SW480 (cell line): ENCODE measurements at places on chromosomes 1 and 21.

GRCh38 chr1:121522061-121522759 lies 337.4 kb downstream of the SRGAP2C start:
- DNase-seq, result no peak

DNA sequence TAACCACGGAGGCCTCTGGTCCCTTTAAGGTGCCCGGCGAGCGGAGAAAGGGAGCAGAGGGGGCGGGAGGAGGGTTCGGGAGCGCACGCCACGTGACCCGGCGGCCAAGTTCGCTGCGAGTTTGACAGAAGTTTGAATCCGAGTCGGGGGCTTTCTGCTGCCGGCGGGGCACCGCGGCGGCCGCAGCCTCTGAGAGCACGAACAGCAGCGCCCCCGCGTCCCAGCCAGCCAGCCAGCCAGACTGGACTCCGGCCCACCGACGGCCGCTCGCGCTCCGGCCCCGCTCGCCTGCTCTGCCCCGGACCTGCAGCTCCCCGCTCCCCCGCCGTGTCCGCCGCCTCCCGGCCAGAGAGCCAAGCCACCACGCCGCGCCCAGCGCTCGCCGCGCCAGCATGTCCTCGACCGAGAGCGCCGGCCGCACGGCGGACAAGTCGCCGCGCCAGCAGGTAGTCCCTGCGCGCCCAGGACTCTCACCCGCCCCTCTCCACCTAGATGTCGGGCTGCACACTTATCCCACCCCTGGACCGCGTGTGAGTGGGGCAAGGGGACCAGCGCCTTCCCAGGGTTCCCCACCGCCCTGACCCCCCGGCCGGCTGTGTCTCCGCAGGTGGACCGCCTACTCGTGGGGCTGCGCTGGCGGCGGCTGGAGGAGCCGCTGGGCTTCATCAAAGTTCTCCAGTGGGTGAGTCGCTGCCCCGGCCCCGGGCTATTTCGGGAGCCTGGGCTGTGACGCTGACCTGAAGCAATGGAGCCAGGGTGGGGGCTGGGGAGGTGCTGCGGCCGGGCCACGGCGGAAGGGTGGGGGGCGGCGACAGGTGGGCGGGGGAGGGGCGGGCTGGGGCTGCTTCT lies at the start of gene SYPL2:
Gene SYPL2 (plus strand): TSS at position 95 of the 849 bp plus-strand sequence. CDS start 298 bp downstream, at position 393.
- DNase-seq, result peak; percentile 18

DNA sequence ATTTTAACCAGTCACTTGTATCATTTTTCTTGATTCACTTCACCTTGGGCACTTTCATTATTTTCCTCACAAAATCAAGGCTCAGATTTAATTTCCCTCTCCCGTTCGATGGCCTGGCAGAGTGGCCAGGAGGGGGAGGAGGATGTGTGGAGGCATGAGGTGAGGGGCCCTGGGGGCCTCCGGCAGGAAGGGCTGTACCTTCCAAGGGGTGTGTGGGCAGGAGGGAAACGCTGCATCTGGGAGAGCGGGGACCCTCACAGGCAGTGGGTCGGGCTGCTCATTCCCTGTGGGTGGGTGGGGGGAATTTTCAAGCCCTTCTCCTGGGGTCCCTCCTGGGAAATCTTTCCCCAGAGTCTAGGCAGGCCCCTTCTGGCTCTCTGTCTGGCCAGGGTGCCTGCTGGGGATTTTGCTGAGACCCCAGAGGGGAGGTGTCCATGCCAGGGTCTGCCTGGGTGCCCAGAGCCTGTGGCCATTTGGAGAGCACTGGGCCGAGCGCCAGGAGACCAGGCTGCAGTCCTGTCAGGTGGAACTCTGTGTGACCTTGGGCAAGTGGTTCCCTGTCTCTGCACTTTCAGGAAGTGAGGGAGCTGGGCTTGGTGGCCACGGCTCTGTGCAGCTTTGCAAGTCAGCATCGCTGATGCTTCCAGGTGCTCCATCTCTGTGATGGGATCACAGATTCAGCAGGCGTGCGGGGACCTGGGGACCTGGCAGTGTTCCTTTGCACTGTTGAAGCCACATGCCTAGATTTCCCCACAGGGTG lies 81.9 kb upstream of the C1orf174 start:
- no peak for DNase-seq

GRCh38 chr1:200733907-200734306 lies 4.8 kb upstream of the CAMSAP2 start:
- DNase-seq, result no peak

- DNase-seq, result no peak
These were observed 1.3 kb upstream of the OLIG2 start for GRCh38 chr21:33024201-33025103.

GRCh38 chr21:35988416-35989137 lies 71.7 kb downstream of the SETD4 start:
- DNase-seq, result no peak

GRCh38 chr1:71561206-71561605 lies 480.4 kb upstream of the ZRANB2 start:
- DNase-seq, result no peak

GRCh38 chr1:85289207-85289847 lies 12.9 kb upstream of the BCL10 start:
- DNase-seq, result peak; percentile 53

GRCh38 chr21:29371464-29371863 lies 72.7 kb downstream of the BACH1 start:
- DNase-seq, result no peak

DNA sequence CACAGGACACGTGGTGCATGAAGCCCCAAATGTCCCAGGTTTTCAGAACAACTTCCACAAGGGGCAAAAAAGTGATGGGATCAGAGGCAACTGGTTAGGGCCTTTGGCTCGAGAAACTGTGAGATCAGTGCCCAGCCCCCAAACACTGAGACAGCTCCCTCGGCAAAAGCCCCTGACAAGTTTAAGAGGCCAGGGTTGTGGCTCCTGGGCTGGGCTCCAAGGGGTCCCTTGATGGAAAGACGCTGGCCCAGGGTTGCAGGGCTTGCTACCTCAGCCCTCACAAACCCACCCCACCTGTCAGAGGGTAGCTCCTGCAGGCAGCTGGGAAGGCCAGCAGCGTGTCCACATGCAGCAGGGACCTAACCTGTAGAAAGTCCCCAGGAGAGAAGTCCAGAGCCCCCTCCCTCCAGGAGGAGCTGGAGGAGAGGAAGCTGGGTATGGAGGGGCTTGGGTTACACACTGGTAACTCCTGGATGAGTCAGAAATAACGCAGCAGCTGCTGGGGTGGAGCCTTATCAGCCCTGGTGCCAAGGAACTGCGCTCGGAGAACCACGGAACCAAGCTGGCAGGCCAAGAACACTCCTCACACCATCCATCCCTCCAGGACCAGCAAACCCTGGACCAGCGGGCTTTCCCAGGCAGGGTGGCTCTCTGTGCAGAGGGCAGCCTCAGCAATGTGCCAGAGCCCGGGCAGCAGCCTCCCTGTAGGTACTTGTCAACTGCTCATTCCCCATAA lies 37.5 kb downstream of the CTNNBIP1 start:
- DNase-seq, result no peak

DNA sequence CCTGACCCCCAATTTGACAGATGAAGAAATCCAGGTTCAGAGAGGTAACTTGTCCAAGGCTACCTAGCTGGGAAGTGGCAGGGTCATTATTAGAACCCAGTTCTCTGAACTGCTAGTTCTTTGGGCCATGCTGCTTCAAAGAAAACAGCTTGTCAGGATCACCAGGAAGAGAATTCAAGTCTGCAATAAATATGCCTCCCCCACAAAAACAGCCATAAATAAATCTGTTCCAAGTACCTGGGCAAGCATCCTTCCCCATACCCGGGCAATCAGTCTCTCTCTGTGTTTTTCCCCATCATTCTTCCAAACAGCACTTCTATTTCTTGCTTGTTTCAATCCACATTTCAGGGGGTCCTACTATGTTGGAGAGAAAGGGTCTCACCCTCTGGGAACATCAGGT lies 34.1 kb downstream of the SLC9A1 start:
- no peak for DNase-seq

GRCh38 chr21:40143822-40144525 lies 276.7 kb downstream of the PCP4 start:
- DNase-seq, result peak; percentile 47

GRCh38 chr1:216498277-216498676 lies 75.0 kb upstream of the USH2A start:
- no peak for DNase-seq

GRCh38 chr1:27111626-27112573 lies 43.0 kb downstream of the SLC9A1 start:
- peak; percentile 91 for DNase-seq

- no peak for DNase-seq
These were observed 165.1 kb downstream of the SLC45A1 start for GRCh38 chr1:8482979-8483381.

DNA sequence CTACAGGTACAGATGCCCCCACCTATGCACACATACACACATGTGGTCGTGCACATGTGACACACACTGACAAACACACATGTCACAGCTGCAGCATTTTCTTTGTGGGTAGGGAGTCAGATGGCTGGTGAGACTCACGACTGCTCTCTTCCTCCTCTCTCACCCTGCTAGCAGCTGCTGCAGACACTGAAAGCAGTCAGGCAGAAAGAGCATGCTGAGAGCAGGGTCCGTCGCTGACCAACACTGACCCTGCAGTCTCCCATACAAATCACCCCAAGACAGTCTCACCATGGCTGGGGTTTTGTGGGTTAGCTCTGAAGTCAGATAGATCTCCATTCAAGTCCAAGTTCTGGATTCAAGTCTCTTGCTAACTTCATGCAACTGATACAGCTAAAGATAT lies 188.3 kb downstream of the ASTN1 start:
- no peak for DNase-seq

DNA sequence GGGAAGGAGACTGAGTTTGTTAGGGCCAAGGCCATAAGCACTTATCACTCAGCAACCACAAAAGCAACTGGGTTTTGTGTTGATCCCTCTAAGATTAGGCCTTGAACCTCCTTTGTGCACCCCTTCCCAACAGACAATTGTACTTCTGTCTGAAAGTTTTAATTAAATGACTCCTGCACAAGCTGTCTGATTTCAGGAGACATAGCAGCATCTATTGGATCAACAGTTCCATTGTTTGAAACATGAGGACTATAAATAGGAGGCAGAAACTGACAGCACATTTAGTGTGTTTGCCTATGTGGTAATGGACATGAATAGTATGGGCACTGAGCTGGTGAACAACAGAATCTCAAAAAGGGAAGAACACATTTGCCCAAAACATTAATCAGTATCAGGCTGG lies 167.3 kb upstream of the KCNJ6 start:
- no peak for DNase-seq

DNA sequence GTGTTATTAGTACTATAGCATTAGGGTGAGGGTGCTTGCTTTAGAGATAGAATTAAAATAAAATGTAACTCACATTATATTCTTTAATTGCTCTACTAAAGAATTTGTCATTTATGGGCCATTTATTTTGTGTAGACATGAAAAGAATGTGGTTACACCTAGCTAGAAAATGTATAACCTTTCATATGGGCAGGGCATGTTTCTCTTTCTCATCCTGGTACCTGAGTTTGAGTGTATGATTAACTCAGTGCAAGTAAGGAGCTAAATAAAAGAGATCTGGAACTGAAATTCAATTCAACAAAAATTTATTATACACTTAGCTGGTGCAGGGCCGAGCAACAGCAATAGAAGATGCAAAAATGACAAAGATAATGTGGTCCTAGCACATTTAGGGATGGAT lies 47.4 kb downstream of the MAP3K7CL start:
- DNase-seq, result peak; percentile 36

GRCh38 chr1:9062846-9063245 lies 6.6 kb downstream of the SLC2A5 start:
- DNase-seq, result no peak

DNA sequence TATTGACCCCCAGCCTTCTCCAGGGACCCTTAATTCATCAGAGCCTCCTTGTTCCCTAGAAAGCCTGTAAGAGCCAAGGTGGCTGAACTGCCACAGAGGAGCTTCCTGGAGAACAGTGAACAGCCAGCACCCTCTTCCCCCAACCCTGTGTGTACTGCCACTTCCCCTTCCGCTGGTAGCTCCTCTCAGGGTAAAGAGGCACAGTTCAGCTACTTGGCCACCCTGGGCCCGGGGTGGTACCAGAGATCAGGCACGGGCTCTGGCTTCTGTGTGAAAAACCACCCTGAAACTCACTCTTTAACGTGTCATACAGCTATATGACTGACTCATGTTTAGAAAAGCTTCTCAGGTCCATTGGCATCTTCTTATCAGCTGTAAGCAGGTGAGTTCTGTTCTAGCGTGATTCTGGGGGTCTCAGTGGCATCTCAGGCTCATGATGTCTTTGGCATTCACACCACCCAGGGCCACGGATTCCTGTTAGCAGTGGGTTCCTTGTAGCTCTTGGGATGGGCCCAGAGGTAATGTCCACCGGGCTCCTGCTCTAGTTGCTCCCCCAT lies 22.4 kb downstream of the ARMH1 start:
- no peak for DNase-seq

DNA sequence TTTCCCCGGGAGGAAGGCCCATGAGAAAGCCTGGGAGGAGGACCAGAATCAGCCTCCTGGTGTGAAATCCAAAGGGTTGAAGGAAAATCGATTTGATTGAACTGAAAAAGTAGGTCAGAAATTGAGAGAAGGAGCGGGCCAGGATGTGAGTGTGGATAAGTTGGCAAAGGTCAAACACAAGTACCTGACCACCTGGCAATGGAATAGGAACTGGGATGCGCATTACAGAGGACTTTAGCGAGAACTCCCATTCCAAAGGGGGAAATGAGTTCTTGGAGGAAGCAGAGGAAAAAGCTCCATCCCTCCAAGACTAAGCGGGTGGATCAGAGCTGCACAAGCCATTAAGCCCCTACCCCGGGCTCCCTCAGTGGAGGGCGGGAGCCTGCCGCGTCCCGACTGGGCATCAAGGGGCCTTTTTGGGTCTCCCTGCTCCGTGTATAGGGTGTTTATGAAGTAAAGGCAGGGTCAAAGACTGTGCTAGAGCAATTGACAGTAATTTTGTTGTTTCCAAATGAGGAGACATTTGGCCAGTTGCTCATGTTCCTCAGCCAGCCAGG lies 56.4 kb downstream of the TGFB2 start:
- no peak for DNase-seq

DNA sequence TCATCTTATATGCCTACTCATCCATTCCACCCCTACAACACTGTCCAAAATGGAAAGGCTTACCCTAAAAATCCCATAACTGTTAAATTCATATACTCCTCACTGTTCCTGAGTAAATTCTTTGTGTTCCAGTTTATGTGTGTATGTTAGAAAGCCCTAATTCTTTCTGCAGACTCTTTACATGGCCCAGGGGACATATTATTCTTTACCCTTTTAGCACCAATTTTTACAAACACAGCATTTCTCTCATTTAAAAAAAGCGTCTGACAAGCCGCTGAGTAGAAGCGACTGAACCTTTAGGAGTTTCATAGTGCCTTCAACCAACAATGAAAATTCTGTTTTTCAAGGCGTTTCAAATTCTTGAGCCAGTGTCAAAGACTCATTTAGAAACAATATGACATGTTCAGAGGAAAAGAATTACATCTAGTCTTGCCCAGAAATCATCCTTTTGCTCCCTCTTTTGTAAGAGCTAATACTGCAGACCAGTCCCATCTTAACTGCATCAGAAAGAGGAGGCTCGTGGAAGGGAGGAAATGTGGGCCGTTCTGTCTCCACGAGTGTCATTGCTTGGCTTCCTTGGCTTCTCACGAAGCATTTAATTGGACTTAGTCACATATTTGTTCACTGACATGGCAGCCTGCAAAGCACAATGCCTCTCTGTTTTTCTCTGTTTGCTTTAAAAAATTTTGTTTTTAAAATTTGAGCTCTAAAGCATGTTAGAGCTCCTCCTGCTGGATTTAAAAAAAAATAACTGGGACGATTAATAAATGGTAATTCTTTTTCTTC lies 21.3 kb upstream of the C1orf105 start:
- DNase-seq, result peak; percentile 77
